ENCODE measurements at places on chromosomes 11 and 22. TPM values are rescaled to one million over a fixed set of nuclear protein-coding genes. Genes with fewer than 3 reads are reported as not detected.

The ANO1 gene
- total RNA-seq, result 0.99 TPM

The P4HA3 gene
- not detected for total RNA-seq

GRCh38 chr22:30823015-30823370 is 128.3 kb downstream of the OSBP2 start:
- DNase-seq, result no peak

- no peak for DNase-seq
Observed at GRCh38 chr11:34940026-34940677, 23.7 kb downstream of the PDHX start.

GRCh38 chr11:35404388-35404775 is 15.0 kb downstream of the SLC1A2 start:
- peak; percentile 29 for DNase-seq

GRCh38 chr22:21028277-21029251 is 3.8 kb downstream of the SLC7A4 start:
- no peak for DNase-seq

DNA sequence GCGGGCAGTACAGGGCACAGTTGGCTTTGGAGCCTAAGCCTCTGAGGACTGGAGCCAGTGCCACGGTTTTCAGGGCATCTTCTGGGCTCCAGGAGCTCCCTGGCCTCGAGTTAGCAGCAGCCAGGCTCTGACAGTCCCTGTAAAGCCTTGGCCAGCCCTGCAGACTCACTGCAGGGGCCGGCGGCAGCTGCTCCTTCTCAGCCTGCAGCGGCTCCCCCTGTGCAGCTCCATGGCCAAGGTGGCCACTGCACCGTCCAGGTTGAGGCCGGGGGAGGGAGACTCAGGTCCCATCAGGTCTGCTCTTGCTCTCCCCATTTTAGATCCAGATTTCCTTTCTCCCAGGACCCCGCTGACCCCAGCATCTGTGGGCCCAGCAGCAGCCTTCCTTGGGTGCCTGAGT is 1461.1 kb downstream of the BRD1 start:
- no peak for DNase-seq

DNA sequence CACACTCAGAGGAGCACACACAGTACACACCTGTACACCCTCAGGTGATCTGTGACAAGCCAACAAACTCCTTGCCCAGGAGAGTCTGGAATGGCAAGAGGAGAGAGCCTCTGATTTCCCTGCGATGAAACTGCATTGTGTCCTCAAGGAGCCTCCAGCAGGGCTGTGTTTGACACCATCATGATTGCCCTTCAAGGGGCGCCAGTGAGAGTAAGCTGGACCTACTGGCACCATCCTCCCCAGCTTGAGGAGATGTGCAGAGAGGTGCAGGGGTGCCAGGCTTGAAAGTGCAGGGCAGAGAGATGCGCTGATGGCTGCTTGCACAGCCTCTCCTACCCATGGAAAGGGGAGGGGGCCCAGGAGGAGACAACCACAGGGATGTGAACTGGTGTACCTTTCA is 188.8 kb upstream of the CADM1 start:
- DNase-seq, result no peak
